GM12878 (cell line): ENCODE measurements at places on chromosomes 4 and X.

DNA sequence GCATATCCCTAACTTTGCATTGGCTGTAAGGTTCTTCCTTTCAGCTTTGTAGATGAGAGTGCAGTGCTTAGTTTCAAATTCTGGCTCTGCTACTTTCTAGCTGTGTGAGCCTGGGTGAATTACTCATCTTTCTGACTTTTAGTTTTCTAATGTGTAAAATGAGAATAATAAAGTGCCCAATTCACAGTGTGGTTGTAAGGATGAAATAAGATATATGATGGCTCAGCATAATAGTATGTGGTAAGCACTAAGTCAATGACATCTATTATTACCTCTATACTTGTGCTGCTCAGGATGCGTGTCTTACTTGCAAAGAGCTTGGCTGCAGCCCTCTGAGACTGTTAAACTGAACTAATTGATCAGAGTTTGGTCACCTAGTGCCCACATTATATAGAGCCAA is 30.6 kb upstream of the ETNPPL start:
- no peak for DNase-seq

DNA sequence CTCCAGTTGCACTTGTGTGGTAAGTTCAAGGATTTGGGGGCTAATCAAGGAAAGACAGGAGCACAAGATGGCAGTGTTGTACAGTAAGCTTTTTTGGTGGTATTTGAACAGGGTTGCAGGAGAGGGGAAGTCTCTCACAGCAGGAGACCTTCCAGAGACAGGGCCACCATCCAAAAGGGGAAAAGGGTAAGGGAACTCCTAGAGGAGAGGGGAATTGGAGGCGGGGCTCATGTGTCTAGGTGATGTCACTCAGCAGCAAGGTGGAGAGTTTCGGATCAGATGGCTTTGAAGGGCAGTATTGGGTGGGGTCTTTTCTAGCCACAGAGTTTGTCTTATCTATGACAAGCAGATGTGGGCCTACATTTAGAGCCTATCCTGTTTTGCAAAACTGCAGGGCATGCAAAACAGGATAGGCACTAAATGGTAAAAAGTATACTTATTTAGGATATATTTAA is 13.4 kb upstream of the RNF175 start:
- DNase-seq, result no peak

GRCh38 chrX:45868425-45868824 is 667.7 kb upstream of the DIPK2B start:
- no peak for DNase-seq

DNA sequence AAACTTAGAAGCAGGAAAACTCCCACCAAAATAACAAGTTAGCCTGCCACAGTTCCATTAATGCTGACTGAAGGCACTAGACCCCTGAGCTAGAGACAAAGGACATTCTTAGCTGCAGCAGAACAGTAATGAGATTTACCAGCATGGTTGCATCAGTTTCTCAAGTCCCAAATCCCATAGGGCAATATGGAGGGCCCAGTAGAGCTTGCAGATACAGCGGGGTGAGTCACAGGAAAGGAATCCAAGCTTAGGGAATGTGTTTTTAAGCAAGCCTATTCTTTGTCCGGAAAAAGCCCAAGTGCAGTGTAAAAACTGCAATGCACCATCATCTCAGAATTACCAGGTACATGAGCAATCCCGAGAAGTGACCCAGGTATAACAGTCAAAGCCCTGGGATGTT is 51.3 kb upstream of the EXOC1L start:
- DNase-seq, result no peak

DNA sequence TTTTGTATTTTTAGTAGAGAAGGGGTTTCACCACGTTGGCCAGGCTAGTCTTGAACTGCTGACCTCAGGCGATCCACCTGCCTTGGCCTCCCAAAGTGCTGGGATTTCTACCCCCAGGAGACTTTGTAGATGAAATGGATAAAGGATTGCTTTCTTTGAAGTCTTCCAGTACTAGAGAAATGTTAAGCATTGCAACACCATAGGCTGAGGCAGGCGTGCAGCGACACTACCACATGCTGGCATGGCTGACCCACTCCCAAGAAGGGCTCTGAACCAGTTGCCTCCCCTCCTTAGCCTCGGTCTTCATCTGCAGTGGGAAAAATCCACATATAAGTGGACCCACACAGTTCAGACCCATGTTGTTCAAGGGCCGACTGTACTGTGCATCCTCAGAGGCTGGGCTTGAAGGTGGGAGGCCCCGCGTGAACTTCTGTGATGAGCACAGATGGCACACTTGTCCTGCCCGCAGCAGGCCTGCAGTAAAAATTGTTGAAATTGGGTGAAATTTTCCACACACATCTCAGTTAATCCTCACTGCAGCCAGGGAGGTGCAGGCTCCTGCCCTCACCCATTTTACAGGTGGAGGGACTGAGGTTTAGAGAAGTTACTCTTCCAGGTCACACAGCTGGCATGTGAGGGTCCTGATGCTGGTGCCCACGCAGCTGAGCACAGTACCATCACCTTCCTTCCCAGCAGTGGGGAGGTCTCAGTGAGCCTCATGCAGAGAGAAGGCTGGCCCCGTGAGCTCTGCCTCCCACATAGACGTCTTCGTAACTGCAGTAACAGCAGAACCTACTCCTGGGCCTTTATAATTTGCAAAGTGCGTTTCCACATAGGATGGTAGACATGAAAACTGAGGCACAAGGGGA is 35.5 kb downstream of the HTRA3 start:
- DNase-seq, result no peak

DNA sequence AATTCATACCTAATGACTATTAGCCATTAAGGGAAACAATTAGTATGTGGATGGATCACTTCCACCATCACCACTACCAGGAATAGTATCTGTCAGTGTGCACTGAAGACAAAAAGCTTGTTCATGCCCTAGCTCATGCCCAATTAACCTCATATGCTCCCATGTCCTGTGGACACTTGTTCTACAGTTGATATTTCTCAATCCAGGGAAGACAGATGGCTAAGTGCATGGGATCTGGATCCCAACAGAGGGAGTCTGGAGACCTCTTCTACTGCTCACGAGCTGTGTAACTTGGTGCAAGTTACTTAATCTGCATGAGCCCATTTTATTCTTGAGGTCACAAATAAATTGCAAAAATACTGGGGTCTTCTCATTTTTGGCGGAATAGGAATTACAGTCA is 23.7 kb downstream of the AMOT start:
- DNase-seq, result no peak
